ENCODE measurements at places on chromosomes 6 and 20.

DNA sequence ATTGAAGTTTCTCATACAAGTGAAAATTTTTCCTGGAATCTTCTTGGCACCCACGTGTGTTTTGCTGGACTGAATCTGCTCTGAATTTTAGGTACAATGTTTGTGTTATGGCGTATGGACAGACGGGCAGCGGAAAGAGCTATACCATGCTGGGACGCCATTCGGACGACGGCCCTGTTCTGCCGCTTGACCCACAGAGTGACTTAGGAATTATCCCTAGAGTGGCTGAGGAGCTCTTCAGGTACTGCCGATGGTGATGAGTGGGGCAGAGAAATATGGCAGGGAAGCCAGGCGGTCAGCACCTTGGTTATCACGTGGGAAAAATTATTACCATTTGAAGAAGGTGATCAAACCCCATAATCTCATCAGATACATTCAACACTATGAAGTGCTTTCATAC, 36.3 kb downstream of the KIF25 start:
- no peak for DNase-seq

DNA sequence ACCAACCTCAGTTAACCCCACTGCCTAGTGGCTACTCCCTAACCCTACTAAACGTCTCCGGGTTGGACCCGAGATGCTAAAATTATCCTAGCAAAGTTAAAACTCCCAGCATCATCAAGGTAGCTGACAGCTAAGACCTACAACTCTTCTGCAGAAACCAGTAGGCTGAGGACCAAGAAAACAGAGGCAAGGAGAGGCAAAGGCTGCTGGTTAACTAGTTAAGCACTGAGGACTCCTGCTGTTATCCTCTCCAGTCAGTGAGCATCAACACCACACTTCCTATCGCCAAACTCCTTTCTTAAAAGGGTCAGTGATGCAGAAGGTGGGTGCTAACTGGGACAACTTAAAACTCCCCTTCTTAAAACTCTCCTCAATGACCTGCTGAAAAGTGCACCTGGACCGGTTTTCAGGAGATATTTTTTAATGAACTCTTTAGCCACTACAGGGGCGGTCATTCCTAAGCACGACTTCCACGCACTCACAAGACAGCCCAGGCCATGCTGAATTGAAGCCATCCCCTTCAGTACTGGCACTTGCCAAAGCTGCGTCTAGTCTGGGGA, 1.7 kb downstream of the TRERF1 start:
- no peak for DNase-seq

DNA sequence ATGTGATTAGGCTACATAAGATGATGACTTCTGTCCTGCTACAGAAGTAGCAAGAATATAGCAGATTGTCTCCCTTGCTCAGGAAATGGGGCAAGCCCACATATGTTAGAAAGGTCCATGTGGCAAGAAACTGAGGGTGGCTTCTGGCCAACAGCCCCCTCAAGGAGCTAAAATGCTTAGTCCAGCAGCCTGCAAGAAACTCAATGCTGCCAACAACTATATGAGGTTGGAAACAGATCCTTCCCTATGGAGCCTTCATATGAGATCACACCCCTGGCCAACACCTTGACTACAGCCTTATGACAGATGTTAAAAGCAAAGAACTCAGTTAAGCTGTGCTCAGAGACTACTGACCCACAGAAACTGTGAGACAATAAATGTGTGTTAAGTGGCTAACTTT, 22.1 kb downstream of the PTPRT start:
- no peak for DNase-seq

GRCh38 chr20:63130658-63131577, 85.0 kb downstream of the YTHDF1 start:
- DNase-seq, result no peak

- DNase-seq, result peak; percentile 90
These were observed 409 bp upstream of the ATXN1 start for GRCh38 chr6:16761471-16762267.
